8988T (cell line): ENCODE measurements at places on chromosomes 2 and 18.

DNA sequence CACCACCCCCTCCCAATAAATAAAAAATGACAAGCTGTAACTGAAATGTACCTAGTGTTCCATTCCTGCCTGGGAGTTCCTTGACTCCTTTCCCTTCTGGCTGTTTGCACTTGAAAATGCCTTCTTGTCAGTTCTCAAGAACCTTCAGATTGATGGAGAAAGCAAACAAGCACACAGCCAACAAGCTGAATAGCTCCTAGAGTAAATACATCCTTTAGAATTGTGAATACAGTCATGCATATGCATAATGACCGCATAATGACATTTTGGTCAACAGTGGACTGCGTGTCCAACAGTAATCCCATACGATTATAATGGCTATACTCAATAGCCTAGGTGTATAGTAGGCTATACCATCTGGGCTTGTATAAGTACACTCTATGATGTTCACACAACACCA lies 97.0 kb downstream of the LYPD6 start:
- no peak for DNase-seq

GRCh38 chr18:23719634-23720201 lies 30.5 kb downstream of the LAMA3 start:
- peak; percentile 94 for DNase-seq

DNA sequence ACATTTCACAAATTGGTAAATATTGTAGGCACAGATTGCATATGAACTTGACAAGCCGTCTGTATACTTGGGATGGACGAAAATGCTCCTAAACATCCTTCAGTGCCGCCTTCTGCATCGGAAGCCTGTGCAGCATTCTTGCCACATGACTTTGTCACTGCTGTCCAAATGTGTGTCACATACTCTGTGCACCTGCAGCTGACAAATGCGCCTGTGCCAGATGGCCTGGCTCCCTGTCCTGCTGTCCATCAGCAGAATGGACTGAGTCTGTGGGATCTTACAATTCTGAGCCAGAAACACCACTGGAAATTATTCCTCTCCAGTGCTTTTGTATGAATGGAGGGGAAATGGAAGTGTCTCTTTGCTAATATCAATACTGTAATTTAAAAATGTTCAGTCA lies 89.9 kb downstream of the DCDC2C start:
- DNase-seq, result no peak

DNA sequence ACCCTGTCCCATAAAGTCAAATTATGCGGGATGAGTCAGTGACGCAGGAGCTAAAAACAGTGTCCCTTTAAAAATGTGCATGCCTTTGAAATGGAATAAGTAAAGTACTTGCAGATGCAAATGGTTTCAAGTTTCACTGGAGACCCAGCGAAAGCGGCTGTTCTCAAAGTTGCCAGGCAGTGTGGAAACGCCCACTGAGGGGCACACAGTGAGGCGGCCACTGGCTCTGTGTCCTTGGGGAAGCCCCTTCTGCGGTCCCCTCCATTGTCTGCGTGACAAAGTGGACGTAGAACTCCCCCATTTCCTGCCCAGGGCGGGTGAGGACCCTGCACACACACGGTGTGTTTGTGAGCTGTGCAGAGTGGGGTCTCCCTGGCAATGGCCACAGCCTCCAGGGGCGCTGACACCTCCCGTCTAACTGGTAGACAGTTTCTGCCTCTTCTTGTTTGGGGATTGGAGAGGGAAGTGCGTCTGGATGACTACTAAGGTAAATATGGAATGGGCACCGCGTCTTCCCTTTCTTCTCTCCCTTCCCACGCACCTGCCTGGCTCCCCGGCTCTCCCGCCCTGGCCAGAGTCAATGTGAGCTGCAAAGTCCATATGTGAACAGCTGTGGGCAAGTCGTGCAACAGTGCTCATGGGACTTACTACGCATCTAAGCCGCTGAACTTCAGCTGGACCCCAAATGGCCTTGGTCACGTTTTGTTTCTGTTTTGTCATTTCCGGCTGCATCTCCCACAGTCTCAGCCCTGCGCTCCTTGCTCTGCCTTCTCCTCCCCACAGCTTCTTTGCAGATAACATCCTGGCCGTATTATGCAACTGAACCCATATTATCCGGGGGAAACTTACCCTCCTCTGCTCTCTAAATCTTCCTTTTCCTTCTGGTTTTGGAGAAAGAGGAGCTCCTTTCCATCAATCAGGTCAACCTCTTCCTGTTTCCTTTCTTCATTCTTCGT lies 33.7 kb upstream of the ZNF516 start:
- no peak for DNase-seq

- DNase-seq, result no peak
Observed at GRCh38 chr2:238013806-238014205, 47.0 kb downstream of the UBE2F start.

- DNase-seq, result no peak
Observed at GRCh38 chr18:293536-293935, 25.7 kb upstream of the THOC1 start.

- no peak for DNase-seq
Observed at GRCh38 chr2:59249441-59250306, 1008.5 kb upstream of the FANCL start.

GRCh38 chr2:229601396-229601795 lies 113.0 kb downstream of the DNER start:
- DNase-seq, result no peak

DNA sequence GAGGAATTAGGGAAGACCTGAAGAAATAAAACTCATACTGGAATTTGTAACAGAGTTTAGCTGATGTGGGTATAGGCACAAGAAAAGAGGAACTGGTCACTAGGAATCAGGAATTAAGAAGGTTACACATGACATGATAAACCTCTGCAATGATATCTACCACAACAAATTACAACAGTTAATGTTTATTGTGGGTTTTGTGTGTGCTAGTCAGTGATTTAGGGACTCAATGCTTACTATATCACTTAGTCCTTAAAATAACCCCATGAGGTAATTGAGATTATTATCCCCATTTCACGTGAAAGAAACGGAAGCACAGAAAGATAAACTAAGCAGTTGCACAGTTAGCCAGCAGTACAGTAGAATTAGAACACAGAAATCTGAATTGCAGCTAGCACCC lies 415.8 kb upstream of the ZEB2 start:
- no peak for DNase-seq

GRCh38 chr18:29849144-29849543 lies 1193.4 kb downstream of the DSC3 start:
- no peak for DNase-seq

DNA sequence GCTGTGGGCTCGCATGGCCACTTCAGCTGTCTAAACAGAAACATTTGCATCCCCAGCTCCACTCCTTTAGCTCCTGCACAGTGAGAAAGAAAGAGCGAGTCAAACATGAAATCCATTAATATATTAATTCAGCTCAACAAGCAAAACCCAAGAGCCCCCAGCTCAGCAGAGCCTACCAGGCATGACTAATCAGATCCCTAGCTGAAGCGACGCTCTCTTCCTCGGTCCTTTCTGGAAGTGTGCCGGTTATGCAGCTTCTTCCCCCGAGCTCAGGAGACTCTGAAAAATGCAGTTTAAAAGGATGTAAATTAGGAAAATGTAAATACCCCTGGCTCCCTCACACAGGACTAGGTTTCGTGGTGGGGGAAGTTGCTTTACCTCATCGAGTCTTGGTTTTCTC lies 221.5 kb downstream of the ANKRD30B start:
- DNase-seq, result no peak

DNA sequence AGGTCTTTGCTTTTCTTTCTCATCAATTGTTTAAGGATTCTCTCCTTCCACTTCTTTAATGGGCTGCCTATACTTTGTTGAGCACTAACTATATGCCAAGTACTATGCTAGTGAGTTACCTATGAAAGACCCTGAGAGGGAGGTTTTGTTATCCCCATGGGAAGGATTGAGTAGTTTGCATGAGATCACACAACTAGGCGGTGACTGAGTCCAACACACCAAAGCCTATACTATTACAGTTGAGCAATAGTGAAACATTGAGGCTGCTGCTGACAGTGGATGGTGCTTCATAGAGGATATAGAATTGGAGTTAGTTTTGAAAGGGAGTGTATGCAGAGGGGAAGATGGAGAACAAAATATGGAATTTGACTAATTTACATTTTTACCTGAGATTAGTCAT lies 15.8 kb downstream of the NABP1 start:
- DNase-seq, result no peak

DNA sequence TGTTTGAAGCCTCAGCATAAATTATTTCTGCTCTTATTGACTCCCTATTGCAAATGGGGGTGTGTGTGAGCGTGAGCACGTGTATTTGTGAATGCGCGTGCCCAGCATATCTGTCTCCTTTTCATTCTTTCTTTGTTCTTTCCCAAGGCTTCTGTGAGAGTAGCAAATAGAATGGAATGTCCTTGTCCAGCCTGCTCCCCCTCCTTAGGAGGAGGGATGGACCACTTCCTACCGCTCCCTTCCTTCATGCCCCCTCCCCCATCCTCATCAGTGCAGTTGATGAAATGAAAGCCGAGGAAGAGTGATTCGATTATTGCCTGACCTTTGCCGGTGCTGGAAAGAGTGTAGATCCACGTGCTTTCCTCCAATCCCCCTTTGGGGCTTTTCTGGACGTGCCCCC lies 102.0 kb downstream of the CPO start:
- no peak for DNase-seq

GRCh38 chr18:189254-189653 lies 30.9 kb downstream of the USP14 start:
- no peak for DNase-seq

DNA sequence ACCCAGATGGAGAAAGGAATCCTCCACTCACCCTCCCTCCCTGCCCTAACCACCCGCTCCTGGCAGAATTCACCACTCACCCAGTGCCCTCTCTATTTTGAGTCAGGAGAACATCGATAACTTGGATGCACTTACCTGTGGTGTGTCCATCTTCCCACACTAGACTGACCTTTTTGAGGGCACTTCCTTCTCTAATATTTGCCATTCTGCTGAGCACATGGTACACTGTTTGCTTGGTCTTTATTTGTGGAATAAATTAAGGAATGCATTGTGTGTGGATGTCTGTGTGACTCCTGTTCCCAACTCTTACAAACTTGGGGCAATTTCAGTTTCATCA lies 133.7 kb downstream of the ACKR3 start:
- no peak for DNase-seq

DNA sequence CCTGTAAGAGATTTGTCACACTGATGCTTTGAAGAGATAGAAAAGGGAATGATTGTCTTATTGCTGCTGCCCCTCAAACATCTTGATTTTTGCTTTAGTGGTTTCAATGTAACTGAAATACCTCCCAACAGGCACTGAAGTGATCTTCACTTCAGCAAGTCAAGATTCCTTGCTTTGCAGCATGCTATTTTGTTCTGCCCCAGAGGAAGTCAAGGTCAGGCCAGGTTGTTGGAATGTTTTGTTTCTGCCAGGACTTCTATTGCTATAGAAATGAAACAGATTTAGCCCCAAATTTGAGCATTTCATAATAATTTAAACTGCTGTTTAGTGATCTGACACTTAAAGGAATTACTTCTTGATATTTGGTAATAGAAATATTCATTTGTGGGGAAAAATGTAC lies 277.6 kb downstream of the ZNF804A start:
- DNase-seq, result no peak

- DNase-seq, result no peak
Observed at GRCh38 chr2:43429369-43429768, 166.5 kb downstream of the THADA start.

DNA sequence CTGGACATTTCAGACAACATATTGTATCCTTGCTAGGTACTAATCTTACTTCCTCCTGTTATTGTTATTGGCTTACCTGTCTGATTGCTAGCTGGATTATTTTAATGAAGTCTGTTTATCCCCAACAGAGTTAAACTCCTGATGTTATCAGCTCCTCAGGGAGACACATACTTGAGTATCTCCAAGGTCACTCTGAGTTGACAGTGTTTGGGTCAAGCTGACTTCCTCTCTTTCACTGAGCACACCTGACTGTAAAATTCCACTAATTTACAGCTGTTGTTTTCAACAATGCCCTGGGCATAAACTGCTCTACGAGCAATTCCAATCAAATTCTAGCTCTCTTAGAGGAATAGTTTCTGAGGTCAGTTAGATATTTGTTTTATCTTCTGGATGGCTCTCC lies 9.6 kb downstream of the HAUS1 start:
- DNase-seq, result no peak

DNA sequence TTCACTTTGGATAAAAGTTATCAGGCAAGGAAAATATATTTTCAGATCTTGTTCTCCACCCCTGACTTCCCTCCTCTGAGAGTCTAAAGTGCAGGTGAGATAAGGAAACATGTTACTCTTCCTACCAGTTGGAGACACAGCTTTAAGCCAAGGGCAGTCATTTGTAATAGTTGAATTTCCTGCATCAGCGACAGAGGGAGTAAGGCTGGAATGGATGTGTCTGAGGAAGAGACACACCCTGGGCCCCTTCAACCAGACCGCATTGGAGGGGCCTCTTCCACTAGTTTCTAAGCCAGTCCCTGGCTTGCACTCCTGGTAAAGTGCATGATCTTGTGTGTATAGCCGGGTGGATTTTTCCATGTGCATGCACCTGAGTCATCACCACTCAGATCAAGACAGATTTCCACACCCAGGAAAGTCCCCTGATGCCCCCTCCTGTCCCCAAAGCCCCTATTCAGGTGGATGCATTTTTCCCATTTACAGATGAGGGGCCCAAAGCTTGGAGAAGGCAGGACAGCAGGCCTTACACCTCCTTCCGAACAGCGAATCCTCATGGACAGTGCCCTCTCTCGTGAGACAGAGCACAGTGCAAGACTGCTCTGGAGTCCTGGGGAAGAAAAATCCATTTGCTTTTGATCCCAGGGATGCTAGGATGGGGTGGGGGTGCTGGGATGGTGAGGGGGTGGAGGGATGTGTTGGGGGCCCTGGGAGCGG lies 66.7 kb upstream of the SH3RF3 start:
- DNase-seq, result no peak

DNA sequence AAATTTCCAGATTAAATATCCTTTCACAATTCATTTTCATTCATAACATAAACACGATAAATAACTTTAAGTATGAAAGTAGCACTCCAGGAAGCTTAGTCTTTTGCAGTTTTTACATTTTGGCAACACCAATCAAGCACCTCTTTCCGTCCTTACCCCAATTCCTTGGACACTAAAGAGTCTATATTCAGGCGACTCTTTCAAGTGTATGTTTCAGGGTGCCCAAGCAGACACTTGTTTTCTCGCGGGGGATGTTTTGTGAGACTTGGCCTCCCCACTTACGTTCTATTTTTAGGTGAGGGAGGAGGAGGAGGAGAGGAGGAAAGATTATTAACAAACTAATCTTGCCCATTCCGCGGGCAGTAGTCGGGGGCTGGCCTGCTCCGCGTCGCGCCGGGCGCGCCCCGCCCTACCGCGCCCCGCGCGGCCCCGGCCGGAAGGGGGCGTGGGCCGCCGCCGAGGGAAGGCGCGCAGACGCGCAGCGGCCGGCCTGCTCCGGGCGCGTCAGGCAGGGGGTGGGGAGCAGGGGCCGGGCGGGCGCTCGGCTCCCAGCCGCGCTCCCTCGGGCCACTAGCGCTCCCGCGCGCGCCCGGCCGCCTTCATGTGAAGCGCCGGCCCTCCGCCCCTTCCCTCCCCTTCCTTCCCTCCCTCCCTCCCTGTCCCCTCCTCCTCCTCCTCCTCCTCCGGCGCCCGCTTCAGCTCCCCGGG lies at the start of gene ITPRID2:
Gene ITPRID2 (plus strand): TSS at position 473 of the 708 bp plus-strand sequence. CDS start 337 bp downstream, outside the sequence.
- DNase-seq, result peak; percentile 91

GRCh38 chr18:10266334-10266590 lies 188.2 kb upstream of the APCDD1 start:
- no peak for DNase-seq
